Nucleus accumbens (tissue), 56 donors: ENCODE measurements at places on chromosomes 7 and 10.

DNA sequence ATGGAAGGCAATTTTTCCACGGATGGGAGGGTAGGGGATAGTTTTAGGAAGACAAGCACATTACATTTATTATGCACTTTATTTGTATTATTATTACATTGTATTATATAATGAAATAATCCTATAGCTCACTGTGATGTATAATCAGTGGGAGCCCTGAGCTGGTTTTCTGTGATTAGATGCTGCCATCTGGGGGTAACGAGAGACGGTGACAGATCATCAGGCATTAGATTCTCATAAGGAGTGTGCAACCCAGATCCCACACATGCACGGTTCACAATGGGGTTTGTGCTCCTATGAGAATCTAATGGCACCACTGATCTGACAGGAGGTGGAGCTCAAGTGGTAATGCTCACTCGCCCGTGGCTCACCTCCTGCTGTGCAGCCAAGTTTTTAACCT lies 103.9 kb upstream of the STK17A start:
- no peak for DNase-seq

DNA sequence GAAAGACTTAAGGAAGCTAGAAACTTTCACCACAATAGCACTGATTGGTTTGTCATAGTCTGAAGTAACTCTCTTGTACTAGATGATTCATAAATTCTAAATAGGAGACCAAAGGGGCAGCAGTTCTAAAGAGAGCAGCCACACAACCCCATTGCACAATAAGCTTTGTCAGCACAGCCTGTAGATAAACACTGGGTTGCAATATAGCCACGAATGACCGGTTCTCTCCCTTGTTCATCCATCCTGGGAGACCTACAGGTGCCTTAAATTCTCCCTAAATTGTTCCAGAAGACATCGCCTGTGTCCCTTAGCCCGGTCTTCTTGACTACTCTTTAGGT lies 167.0 kb downstream of the SNX13 start:
- no peak for DNase-seq

- DNase-seq = no peak
Measured at GRCh38 chr7:159317294-159317693, 172.6 kb upstream of the VIPR2 start.

GRCh38 chr10:21039721-21040120 lies 142.6 kb upstream of the NEBL start:
- no peak for DNase-seq

DNA sequence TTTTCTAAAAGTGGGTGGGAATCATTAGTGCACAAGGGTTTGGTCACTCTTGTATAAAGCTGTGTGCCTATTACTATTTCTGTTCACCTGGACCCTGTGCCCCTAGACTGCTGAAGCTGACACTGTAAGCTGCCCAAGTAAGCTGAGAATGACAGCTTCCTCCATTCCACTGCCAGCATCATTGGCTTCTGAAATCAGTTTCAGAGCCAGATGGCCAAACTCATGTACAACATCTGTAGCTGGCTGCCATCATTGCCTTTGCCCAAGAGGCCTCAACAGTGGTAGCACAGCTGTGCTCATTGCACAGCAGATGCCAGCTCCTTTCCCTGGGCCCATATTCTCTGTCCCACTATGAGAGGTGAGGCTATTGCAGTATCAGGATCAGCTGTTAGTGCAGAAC lies 165.7 kb downstream of the CPEB3 start:
- DNase-seq = no peak

GRCh38 chr7:116097365-116098009 lies 66.9 kb upstream of the TFEC start:
- no peak for DNase-seq

DNA sequence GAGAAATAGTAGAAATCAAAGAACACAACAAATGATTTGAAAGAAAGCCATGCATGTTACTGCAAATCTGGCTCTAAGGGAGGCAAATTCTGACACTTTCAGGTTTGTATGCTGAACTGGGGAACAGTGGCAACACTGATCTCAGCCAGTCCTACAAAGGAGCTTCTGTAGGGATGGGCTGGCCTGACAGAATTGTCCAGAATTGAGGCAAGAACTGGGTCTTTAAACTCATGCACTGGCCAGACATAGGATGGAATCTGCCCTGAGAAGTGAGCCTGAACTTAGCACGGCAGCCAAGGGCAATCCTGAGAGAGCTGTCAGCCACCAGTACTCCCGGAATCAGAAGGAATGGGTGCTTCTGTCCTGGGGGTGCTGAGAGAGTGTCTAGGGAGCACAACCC lies 70.9 kb upstream of the RAPGEF5 start:
- no peak for DNase-seq

- DNase-seq = no peak
Measured at GRCh38 chr7:21946222-21946709, 567 bp upstream of the CDCA7L start.

DNA sequence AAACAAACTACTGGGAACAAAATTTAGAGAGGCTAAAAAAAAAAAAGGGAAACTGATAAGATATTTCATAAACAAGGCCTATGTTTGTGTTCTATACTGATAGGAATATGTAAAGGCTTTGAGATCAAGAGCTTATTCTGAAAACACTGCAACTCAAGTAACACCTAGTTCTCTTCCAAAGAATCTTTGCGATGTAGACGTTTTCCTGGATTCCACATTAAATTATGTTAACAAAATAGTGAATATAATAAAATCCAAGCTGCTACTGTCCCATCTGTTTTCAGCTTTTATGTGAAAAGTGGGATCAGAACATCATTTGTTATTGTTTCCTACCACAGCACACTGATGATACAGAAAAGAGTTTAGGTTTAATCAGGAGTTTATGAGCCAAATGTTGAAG lies 53.0 kb upstream of the RNF148 start:
- DNase-seq = no peak

DNA sequence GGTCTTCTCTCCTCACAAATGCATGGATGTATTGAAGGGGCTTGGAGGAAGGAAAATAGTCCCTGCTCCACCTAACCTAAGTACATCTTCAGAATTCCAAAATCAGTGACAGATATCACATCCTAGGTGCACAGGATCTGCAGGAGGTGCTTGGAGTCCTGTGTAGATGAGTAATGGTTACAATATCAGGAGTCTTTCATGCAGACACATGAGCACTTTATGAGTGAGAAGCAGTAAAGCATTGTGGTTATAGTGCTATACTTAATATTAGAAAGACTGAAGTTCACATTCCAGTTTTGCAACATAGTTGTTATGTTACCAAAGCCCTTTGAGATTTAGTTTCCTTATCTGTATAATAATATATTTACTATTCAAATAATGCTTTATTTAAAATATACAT lies 516.7 kb downstream of the NEBL start:
- DNase-seq = no peak

DNA sequence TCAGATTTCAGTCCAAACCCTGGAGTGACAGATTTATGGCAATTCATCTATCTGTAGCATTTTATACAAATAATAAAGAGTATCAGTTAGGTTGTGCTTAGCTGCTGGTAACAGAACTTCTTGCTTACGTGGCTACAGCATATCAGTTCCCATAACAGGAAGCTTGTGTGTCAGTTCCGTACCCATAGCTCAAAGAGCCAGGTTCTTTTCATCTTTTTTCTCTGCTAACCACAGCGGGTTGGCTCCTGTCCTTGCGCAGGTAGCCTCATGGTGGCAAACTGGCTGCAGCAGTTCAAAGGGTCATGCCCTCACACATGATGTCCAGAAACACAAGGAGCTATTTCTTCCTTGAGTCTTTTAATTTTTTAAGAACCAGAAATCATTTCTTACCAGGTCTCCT lies 1041.8 kb downstream of the GATA3 start:
- DNase-seq = no peak

GRCh38 chr10:79433324-79434222 lies 11.9 kb downstream of the ZCCHC24 start:
- DNase-seq = no peak

GRCh38 chr7:151206914-151207313 lies 3.4 kb downstream of the H2BK1 start:
- no peak for DNase-seq

- no peak for DNase-seq
Measured at GRCh38 chr7:121012919-121013318, 24.4 kb downstream of the CPED1 start.

DNA sequence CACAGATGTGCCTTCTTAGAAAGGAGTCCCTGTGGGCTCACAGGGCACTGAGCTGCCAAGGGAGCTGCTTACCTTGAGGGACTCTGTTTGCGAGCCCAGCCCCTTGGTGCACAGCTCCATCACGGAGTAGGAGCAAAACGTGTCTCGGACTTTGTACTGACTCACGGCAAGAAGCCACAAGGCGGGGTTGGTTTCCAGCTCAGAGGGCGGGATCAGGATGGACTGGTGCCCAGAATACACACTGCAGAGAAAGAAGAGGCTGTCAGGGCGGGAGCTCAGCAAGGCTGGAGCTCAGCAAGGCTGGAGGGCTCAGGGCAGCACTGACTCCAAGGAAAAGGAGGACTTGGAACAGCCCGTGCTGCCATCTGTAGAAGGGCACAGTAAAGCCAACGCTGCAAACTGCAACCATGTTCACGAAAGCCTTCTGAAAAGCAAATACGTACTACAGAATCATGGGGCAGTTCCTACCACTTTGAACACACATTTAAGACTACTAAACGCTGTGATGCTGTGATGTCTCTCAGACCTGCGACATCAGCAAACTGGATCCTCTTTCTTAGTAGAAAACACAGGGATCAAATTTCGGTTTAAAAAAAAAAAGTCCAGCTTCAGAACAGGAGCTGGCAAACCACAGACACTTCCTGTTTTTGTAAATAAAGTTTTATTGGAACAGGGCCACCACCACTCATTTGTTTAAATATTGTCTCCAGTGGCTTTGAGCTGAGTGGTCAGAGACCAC lies 194.3 kb downstream of the ZMYND11 start:
- peak; percentile 59 for DNase-seq
